Esophagus muscularis mucosa (tissue), 4 donors: ENCODE measurements at places on chromosomes 12 and 14. TPM values are rescaled to one million over a fixed set of nuclear protein-coding genes. Genes with fewer than 3 reads are reported as not detected.

Gene CPNE6
- 0.33 TPM for total RNA-seq

Gene MYL2
- not detected for total RNA-seq

Gene AKAP3
- total RNA-seq = 0.39 TPM

Gene TAC3
- total RNA-seq = not detected

Gene GLIPR1
- total RNA-seq = 18.3 TPM

Gene SAMD4A
- 84.7 TPM for total RNA-seq

Gene SLC4A8
- 1.7 TPM for total RNA-seq

Gene CLEC4C
- total RNA-seq = not detected

Gene NCKAP5L
- 15.0 TPM for total RNA-seq

DNA sequence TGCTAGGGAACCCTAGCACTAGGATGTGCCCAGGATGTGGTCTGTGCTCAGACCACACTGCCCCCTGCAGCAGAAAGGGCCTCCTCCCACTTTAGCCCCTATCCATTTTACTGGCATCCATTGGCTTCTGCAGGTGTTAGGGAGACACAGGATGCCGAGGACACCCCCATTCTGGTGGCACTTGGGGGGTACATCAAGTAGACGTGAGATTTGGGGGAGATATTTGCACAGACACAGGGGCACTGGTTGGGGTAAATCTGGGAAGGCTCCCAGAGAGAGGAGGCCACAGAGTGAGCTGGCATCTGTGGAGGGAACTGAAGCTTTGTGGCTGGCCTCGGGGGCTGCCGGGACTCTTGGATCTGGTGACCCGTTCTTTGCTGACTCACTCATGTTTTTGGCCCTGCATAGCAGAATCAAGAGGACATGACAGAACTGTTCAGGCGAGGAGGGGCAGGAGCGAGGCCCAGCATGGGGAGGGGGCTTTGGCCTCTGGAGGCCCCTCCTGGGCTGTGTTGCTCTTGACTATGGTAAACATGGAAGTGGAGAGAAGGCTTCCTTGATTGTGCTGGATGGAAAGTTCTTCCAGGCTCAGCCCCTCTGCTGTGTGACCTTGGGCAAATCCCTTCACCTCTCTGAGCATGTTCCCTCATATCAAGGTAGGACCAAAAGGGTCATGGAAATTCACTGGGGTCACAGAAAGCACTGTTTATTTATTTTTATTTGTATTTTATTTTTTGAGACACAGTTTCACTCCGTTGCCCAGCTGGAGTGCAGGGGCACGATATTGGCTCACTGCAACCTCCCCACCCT is 1.8 kb downstream of the PLBD2 start:
- H3K4me3 ChIP-seq = peak overlapping the region; percentile 83
- H3K27ac ChIP-seq = peak overlapping the region; percentile 91
- DNase-seq = no peak
- H3K27me3 ChIP-seq = no peaks in the 10 kb centered on the region
- H3K36me3 ChIP-seq = peaks cover 13% of the 10 kb centered on the region

- H3K27me3 ChIP-seq = no peaks in the 10 kb centered on the region
- no peaks in the 10 kb centered on the region for H3K36me3 ChIP-seq
- no peak for DNase-seq
- H3K4me3 ChIP-seq = no peak overlapping the region
- no peak overlapping the region for H3K27ac ChIP-seq
- H3K4me1 ChIP-seq = no peaks in the 10 kb centered on the region
These were observed 9.3 kb downstream of the PLEKHD1 start for GRCh38 chr14:69493791-69494190.

GRCh38 chr14:25933731-25934130 is 664.1 kb downstream of the NOVA1 start:
- no peak overlapping the region for H3K4me3 ChIP-seq
- H3K4me1 ChIP-seq = no peaks in the 10 kb centered on the region
- H3K27ac ChIP-seq = no peak overlapping the region

DNA sequence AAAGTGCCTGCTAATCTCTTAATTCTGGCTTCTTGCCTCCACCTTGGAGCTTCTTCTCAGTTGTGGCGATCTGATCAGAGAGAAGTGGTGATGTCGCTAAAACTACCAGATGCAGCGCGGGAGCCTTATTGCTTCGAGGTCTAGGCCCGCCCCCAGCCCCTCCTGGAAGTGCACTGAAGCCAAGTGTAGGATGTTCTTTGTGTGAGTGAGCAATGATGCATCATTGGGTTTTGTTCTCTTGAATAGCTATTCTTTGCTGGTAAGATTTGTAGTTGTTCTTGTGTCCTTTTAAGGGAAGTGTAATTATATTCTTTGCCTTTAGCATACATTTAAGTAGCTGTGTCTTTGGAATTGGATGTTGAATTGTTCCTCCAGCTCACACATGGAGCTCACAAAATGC is 35.8 kb downstream of the MTHFD1 start:
- no peak overlapping the region for H3K27ac ChIP-seq
- no peaks in the 10 kb centered on the region for H3K27me3 ChIP-seq
- no peaks in the 10 kb centered on the region for H3K4me1 ChIP-seq
- no peak for DNase-seq
- no peak overlapping the region for H3K4me3 ChIP-seq
- H3K36me3 ChIP-seq = peaks cover 27% of the 10 kb centered on the region

- peaks cover 8% of the 10 kb centered on the region for H3K4me1 ChIP-seq
- no peak overlapping the region for H3K27ac ChIP-seq
- peaks cover 7% of the 10 kb centered on the region for H3K36me3 ChIP-seq
- DNase-seq = no peak
- H3K27me3 ChIP-seq = no peaks in the 10 kb centered on the region
These were observed 5.4 kb downstream of the TMEM117 start for GRCh38 chr12:43841253-43841652.

- H3K4me3 ChIP-seq = no peak overlapping the region
- DNase-seq = no peak
- H3K27ac ChIP-seq = no peak overlapping the region
These were observed 68.3 kb downstream of the ZC3H14 start for GRCh38 chr14:88631091-88631490.

DNA sequence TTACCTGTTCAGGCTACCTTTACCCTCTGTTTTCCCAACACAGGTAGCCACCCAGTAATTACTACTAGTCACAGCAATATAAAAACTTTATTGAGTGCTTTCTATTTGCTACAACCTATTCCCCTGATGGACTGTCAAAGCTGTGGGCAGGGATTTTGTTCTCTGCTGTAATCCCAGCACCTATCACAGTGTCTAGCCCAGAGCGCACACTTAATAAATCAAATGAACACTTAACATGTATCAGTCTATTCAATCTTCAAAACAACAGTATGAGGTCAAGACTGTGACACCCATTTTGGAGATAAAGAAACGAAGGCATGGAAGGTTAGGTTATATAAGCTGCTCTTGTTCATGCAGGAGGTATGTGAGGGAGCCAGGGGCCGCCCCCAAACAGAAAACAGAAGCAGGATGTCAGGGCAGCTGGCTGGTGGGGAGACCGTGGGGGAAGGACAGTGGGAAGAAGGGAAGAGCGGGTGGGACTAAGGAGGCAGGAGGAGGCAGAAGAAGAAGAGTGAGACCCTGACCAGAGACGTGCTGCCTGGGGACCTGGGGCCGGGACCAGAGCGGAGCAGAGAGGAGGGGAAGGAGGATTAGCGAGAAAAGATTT is 1.7 kb downstream of the TNFRSF1A start:
- H3K36me3 ChIP-seq = no peaks in the 10 kb centered on the region
- no peaks in the 10 kb centered on the region for H3K27me3 ChIP-seq

- DNase-seq = no peak
- no peaks in the 10 kb centered on the region for H3K36me3 ChIP-seq
- no peak overlapping the region for H3K4me3 ChIP-seq
- no peaks in the 10 kb centered on the region for H3K27me3 ChIP-seq
- no peak overlapping the region for H3K27ac ChIP-seq
These were observed 4.4 kb upstream of the ZBTB39 start for GRCh38 chr12:57010627-57011247.

GRCh38 chr12:78385541-78385940 is 479.0 kb upstream of the SYT1 start:
- H3K27ac ChIP-seq = no peak overlapping the region
- H3K4me1 ChIP-seq = no peaks in the 10 kb centered on the region
- no peaks in the 10 kb centered on the region for H3K36me3 ChIP-seq
- H3K4me3 ChIP-seq = no peak overlapping the region

DNA sequence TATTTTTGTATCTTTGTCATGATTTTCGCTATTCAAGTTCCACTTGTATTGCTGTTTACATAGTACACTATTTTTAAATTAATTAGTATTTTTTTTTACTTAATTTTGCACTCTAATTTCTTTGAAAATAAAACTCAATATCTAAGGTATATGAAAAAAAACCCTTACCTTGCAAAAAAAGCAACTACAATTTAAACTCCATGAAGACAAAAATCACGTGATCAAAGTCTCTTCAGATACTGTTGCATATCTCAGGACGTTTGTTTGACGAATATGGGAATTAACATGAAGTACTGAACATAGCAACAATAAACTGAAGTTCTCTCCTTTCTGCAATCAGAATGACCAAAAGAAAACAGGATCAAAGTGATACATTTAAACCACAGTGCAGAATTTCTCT is 968.4 kb upstream of the SEL1L start:
- DNase-seq = no peak
- peaks cover 39% of the 10 kb centered on the region for H3K4me1 ChIP-seq
- no peaks in the 10 kb centered on the region for H3K27me3 ChIP-seq
- peak overlapping the region; percentile 56 for H3K27ac ChIP-seq
- no peaks in the 10 kb centered on the region for H3K36me3 ChIP-seq
- no peak overlapping the region for H3K4me3 ChIP-seq

GRCh38 chr12:100797246-100797645 is 2.7 kb downstream of the ANO4 start:
- no peak overlapping the region for H3K4me3 ChIP-seq
- H3K4me1 ChIP-seq = peaks cover 16% of the 10 kb centered on the region
- no peaks in the 10 kb centered on the region for H3K36me3 ChIP-seq
- H3K27ac ChIP-seq = no peak overlapping the region

DNA sequence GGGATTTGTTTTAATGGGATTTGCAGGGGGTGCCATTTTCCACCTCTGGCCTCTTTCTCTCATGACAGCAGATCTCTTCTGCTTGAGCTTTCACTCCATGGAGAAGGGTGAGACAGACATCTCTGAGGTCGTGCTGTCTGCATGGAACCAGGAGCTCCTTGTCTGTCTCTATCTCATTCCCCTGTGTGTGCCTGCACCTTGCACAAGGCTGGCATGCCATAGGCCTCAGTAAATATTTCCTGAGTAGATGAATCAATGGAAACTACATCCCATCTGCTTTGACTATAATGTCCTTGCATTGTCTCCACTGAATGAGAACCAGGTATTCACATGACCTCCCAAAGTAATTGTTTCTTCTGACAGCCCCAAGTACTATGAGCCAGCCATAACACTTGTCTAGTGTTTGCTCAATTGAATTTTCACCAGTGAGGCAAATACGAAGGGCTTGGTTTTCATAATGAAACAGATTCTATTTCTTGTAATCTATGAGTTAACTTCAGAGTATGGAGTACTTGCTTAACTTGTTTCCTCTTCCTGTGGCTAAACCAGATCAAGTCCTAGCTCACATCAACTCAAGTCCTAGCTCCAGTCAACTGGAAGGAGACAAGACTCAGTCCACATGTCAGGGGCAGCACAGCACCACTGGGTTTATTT is 32.3 kb downstream of the KCNK13 start:
- peaks cover 6% of the 10 kb centered on the region for H3K4me1 ChIP-seq
- no peak overlapping the region for H3K4me3 ChIP-seq
- peaks cover 5% of the 10 kb centered on the region for H3K27me3 ChIP-seq
- peak; percentile 29 for DNase-seq
- H3K36me3 ChIP-seq = no peaks in the 10 kb centered on the region

GRCh38 chr12:125167658-125168057 is 102.4 kb downstream of the AACS start:
- DNase-seq = no peak
- peaks cover 4% of the 10 kb centered on the region for H3K4me1 ChIP-seq
- H3K36me3 ChIP-seq = no peaks in the 10 kb centered on the region
- H3K4me3 ChIP-seq = no peak overlapping the region
- H3K27me3 ChIP-seq = no peaks in the 10 kb centered on the region
- H3K27ac ChIP-seq = no peak overlapping the region

- H3K4me1 ChIP-seq = no peaks in the 10 kb centered on the region
- H3K27ac ChIP-seq = no peak overlapping the region
- no peak for DNase-seq
- no peaks in the 10 kb centered on the region for H3K27me3 ChIP-seq
- no peaks in the 10 kb centered on the region for H3K36me3 ChIP-seq
These were observed 357.1 kb downstream of the APAF1 start for GRCh38 chr12:99002156-99002555.

DNA sequence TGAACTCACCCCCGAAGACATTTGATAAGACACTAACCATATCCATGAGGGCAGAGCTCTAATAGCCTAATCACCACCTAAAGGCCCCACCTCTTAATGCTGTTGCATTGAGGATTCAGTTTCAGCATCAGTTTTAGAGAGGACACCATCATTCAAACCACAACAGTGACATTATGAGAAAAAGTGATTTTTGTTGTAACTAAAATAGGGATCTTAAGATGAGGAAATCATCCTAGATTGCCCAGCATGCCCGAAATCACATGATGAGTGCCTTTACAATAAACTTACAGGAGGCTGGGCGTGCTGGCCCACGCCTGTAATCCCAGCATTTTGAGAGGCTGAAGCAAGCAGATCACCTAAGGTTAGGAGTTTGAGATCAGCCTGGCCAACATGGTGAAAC is 9.7 kb upstream of the GLT1D1 start:
- H3K4me3 ChIP-seq = no peak overlapping the region
- no peak overlapping the region for H3K27ac ChIP-seq
- no peaks in the 10 kb centered on the region for H3K36me3 ChIP-seq
- no peak for DNase-seq
- H3K27me3 ChIP-seq = no peaks in the 10 kb centered on the region
- no peaks in the 10 kb centered on the region for H3K4me1 ChIP-seq

- DNase-seq = no peak
- peaks cover 6% of the 10 kb centered on the region for H3K4me1 ChIP-seq
- no peak overlapping the region for H3K27ac ChIP-seq
- no peaks in the 10 kb centered on the region for H3K36me3 ChIP-seq
- no peak overlapping the region for H3K4me3 ChIP-seq
These were observed 27.3 kb downstream of the CCDC88C start for GRCh38 chr14:91390165-91390778.

- no peaks in the 10 kb centered on the region for H3K4me1 ChIP-seq
- H3K4me3 ChIP-seq = no peak overlapping the region
- H3K27me3 ChIP-seq = no peaks in the 10 kb centered on the region
These were observed 880.1 kb upstream of the FBXO33 start for GRCh38 chr14:40312296-40312695.

DNA sequence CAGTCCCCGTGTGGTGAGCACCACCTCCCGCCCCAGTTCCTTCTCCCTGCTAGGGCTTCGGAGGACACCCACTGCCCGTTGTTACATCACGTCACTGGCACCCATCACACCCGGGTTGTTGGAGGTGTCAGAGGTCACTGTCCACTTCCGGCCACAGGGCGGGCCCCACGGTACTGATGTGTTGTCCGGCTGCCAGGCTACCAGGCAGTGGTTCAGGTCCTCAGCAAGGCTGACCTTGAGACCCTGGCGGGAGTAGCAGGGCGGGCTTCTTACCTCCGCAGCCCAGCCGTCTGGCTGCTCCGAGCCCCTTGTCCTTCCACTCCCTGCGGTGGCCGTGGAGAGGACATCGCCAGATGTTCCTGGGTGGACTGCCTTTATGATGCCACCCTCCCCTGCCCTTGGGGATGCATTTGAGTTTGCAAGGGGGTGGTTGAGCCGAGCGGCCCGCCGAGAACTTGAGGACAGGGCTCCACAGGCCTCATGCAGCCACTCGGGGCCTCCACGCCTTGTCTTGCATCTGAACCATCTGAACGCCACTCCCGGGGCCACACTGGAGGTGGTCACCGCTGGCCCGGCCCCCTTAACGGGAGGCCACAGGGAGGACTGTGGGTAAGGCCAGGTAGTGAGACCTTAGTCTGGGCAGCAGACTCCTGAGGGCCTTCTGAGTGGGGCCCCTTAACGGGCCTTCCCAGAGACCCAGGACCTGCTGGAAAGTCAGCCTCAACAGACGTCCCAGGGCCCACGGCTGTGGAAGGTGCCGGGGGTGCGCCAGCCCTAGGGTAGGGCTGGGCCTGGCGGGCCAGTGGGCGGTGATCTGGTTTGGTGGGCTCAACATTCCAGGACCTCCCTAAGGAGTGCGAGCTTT is 27.1 kb upstream of the PLD4 start:
- H3K27ac ChIP-seq = no peak overlapping the region
- H3K36me3 ChIP-seq = peaks cover 24% of the 10 kb centered on the region
